ENCODE measurements at places on chromosomes 5 and 9.
A peak's percentile ranks its signal among the peaks of the same experiment; 100 is the strongest.

- no peak for DNase-seq
Observed at GRCh38 chr5:16025681-16026080, 153.9 kb downstream of the MARCHF11 start.

DNA sequence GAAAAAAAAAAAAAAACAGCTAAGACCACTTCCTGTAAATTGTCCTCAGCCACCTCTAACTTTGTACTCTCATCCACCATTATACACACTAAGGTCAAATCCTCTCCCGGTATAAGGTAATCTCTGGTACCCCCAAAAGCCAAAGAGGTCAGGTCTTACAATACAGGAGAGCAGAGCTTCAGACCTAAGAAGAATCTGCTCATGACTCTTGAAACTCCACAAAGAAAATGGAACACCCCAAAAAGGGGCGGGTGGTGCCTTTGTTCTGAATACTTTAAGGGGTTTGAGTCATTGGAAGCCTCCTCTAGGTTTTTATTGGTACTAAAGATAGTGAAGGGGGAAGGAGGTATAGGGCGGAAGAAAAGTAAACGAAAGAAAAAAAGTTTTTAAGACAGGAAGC lies 69.8 kb downstream of the COL15A1 start:
- DNase-seq, result no peak

- DNase-seq, result no peak
Observed at GRCh38 chr9:116405321-116405720, 251.7 kb downstream of the PAPPA start.

GRCh38 chr5:133373121-133373870 lies 239.0 kb downstream of the FSTL4 start:
- no peak for DNase-seq

DNA sequence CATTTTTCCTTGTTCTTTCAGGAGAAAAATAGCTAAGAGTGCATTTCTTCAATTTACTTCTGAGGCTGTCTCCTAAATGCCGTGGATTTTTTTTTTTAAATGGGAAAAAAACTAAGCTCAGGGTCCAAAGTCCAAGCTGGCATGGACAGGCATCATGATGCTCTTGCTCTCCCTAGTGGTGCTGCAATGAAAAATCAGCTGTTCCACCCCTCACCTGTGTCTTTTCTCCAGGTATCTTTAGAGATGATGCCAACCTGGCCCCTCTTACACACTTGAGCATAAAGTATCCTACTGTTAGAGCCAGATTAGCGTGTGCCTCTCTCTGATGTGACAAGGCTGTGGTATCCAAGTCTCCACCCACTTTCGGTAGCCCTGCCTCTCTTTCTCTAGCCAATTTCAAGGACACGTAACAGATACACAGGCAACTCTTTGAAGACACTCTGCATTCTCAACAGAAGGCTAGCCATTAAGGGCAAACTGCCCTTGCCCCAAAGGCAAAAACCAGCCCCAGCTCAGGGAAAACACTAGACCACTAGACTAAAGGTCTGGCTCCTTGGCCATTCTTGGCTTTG lies 208.8 kb downstream of the SAXO1 start:
- DNase-seq, result peak; percentile 16

- peak; percentile 10 for DNase-seq
Observed at GRCh38 chr5:30401479-30402058, 791.9 kb upstream of the CDH6 start.

DNA sequence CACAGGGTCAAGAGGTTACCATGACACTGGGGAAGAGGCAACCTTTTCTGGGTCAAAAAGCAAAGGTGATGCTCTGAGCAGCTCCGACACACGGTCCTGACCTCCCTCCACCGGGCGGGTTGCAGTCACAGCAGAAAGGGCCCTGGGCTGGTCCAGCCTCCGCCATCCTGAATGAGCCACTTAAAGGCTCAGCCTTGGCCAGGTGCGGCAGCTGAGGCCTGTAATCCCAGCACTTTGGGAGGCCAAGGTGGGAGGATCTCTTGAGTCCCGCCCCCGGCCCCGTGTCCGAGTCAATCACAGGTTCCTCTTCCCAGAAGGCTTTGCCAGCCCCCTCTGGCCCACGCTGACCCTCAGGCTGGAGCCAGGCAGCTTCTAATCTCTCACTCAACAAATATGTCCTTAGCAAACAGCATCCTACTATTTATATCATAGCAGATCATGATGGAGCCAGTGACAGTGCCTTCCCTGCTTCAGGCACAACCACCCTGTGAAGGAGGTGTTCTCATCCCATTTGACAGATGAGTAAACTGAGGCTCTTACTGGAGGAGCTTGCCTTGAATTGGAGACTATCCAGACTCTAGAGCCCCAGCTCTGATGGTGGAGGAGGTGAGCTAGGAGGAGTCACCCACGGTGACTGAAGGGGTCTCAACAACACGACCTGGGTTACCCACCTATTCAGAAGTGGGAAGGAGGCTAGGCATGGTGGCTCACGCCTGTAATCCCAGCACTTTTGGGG lies 79.1 kb downstream of the LRSAM1 start:
- no peak for DNase-seq

- no peak for DNase-seq
Observed at GRCh38 chr9:91771027-91771426, 179.0 kb downstream of the ROR2 start.

DNA sequence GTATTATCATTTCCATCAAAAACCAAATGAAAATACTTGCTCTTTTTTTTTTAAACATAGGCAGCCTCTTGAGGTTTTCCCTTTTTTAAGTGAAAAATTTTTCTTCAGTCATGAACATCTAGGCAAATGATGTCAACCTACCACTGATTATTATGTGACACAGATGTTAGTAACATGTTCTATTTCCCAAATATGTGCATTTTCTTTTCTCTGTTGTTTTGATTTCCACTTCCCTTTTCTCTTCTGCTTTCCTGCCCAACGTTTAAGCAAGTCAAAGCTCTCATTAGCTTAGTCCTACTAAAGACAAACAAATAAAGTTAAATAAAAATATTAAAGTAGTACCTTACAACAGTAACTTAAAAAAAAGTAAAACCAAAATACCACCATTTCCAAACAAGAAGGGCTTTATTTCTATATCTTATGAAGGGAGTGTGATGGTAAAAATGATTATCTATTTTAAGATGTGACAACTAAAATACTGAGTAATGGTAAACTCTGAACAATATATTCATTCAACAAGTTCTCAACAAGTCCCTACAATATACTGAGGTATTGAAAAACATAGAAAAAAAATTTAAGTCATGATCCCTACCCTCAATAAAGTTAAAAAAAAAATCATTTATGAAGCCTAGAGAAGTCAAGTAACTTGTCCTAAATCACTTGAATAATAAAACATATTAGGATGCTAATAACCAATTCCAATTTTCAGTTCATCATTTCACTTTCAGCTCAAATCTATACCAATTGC lies 9.4 kb downstream of the SLC38A9 start:
- no peak for DNase-seq

- DNase-seq, result no peak
Observed at GRCh38 chr9:132556235-132556634, 26.2 kb upstream of the BARHL1 start.

DNA sequence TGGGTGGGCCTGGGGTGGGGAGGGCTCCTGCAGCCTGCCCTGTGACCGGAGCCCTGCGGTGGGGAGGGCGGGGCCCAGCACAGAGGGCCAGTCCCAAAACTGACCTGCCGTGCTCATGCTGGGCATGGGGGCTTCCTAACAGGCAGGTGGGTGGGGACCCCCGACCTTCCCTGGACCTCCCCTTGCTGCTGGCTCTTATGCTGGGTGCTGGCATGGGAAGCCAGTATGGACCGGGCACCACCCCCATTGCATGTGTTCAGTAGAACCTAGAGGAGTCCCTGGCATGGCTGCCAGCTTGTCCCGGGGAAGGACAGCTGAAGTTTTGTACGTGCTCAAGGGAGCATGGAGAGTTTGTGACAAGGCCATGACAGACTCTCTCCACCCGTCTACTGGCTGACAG lies 37.1 kb downstream of the WNK2 start:
- DNase-seq, result no peak

DNA sequence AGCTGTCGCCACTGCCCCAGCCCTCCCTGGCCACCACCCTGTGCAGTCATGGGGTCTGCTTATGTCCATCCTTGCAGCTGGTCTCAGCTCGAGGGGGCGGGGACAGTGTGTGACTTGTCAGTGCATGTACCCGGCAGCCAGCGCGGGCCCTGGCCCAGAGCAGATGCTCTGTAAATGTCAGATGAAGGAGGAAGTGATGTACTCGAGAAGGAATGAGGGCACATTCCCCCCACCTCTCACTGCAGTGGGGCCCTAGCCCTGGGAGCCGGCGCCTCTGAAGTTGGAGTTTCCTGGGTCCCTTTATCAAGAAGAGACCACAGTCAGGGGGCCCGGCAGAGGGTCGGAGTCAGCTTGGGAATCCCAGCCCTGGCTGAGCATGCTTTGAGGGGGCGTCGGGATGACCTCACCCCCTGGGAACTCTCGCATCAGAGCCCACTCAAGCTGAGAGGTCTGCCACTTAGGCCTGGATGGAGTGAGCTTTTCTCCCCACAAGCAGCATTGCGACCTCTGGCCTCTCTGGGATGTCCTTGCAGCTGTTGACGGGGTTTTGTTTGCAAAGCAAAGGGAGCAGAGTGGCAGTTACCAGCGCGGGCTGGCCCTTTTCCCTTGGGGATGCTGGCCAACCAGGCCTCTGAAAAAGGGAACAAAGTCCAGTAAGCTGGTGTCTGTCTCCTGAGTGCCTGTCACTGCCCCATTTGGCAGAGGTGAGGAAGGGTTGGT lies 19.0 kb downstream of the NEURL1B start:
- DNase-seq, result no peak

DNA sequence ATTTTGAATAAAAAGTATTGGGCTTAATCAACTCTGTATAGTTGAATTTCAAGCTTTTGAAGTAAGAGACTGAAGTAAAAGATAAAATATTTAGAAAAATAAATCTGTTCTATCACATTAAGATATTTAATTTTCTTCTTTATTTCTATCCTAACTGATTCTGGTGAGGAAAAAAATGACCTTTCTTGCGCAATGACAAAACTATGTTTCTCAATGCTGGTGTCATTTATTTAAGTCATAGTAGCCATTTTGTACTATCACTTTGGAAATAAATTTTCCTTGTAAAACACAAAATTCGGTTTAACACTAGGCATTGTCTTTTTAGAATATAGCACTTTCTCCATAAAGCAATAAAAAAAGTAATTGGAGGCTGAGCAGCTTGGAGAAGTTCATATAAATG lies 728.0 kb downstream of the CDH9 start:
- DNase-seq, result no peak

GRCh38 chr9:37966412-37967013 lies 62.6 kb upstream of the SLC25A51 start:
- DNase-seq, result peak; percentile 82

GRCh38 chr9:2727374-2727773 lies 10.1 kb downstream of the KCNV2 start:
- no peak for DNase-seq

DNA sequence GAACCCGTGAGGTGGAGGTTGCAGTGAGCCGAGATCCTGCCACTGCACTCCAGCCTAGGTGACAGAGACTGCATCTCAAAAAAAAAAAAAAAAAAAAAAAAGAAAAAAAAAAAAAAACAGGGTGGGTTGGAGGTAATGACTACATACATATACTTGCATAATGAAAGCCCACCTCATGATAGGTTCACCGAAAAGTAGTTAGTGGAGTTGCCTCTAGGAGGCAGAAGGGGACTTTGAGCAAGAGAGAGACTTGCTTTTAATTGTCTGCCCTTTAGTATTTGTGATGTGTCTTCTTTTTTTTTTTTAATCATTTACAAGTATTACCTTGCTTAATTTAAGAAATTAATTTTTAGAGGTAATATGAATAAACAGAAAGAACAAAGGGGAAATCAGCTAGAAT lies 99.8 kb downstream of the PPARGC1B start:
- no peak for DNase-seq

- peak; percentile 59 for DNase-seq
Observed at GRCh38 chr5:112419164-112419985, at the start of gene EPB41L4A. TSS of gene EPB41L4A (minus strand) at chr5:112419277. CDS start at chr5:112419039, 238 bp downstream.

DNA sequence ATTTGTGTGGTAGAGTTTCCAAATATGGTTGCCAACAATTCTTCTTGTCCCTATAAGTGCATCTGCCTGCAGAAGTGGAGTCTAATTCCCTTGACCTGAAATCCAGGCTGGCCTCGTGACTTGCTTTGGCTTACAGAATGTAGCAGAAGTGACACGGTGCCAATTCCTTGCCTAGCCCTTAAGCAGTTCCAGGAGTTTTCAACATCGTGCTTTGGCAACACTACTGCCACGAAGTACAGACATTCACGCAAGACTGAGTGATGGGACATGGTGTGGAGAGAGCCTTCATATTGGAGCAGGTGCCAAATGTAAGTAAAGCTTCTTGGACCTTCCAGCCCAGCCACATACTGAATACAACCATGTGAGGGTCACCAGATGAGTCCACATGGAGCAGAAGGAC lies 92.9 kb upstream of the NEK6 start:
- no peak for DNase-seq

- peak; percentile 28 for DNase-seq
Observed at GRCh38 chr5:144089401-144090021, 80.9 kb downstream of the YIPF5 start.

DNA sequence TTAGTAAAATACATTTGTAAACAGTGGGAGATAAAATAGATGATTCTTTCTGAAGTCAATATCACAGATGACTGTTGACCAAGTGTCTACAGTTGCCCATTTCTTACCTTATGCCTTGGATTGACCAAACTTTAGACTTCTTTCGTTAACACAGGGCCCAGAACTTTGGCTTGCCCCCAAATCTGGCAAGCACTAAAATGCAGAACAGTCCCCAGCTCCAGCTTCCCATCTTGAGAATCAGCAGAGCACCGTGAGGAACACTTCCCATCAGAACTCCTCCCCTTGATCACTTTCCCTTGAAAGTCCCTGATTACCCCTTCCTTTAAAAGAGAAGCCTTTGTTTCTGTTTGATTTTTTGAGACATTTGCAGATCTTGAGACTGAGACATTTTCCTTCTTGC lies 1039.9 kb downstream of the TLE1 start:
- no peak for DNase-seq

DNA sequence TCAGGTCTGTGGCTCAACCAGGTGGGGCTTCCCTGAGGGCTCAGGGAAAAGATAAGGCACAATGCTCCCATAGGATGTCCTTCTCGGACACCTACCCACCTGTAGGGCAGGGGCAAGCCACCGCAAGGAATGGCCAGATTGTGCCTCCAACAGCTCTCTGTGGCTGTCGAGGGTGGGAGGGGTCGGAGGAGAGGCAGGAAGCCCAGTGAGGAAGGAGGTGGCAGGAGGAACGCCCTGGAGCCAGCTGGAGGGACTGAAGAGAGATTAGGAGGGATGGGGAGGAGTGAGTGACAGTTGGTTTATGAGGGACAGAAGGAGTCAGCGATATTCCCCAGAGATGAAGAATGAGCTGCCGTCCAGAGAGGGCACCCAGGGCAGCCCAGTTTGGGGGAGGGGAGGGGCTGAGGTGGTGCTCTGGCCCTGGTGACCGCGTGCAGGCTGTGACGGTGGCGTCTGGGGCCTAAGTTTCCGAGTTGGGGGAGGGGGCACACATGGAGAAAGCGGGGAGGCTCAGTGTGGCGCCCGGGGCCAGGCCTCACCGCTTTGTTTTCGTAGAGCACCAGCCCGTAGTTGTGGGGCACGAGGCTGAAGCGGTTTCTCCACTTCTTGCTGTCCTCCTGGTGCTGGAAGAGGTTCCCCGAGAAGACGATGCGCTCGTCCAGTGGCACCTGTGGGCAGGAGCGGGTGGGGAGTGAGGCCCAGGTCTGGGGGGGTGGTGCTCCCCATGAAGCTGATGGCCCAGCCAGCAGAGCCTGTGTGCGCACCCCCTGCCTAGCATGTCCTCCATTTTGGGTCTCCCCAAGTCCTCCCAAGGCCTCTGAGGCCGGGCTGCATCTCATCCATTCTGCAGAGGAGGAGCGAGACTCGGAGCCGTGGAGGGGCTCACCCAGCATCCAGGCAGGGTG lies 75.6 kb downstream of the LRSAM1 start:
- DNase-seq, result no peak

Measured in renal pelvis (tissue), 12 donors.